SK-N-MC (cell line): ENCODE measurements at places on chromosomes 3 and 15.
A peak's percentile ranks its signal among the peaks of the same experiment; 100 is the strongest.

DNA sequence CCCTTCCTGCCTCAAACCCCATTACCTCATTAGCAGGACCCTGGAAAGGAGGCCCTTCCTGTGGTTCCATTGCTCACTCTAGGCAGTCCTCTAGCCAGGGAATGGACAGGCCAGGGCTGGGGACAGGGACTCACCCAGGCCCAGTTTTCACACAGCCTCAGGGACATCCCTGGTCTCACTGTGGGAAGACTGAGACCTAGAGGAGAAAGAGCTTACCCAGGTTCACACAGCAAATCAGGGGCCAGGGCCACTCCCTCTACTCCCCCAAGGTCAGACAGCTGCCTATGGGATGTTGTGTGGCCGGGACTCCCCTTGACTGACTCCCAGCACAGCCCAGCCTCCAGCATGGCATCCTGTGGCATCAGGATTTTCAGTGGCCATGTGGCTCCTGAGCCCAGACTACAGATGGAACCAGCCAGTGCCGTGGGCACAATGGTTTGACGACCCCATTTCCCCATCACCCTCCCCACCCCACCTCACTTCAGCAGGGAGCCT is 49.3 kb downstream of the ADAMTS7 start:
- no peak for DNase-seq

DNA sequence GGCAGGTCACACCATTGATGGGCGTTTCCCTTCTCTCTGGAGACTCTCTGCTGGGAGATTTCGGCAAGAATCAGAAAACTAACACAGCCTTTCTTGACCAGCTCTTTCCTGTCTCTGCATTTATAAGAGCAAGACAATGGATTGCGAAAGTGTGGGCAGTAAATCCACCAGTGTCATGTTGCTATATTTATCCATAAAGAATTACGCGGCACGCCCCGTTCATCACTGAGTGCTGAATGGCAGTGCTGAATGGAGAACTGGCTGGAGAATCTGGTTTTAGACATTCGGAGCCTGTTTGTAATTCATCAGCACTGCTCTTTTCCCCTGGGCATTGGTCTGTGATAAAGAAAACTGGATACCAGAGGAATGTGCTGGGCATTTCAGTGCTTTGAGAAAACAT is 2.0 kb upstream of the CEMIP start:
- DNase-seq = no peak

- no peak for DNase-seq
Observed at GRCh38 chr3:64732576-64732975, 44.8 kb upstream of the ADAMTS9 start.

DNA sequence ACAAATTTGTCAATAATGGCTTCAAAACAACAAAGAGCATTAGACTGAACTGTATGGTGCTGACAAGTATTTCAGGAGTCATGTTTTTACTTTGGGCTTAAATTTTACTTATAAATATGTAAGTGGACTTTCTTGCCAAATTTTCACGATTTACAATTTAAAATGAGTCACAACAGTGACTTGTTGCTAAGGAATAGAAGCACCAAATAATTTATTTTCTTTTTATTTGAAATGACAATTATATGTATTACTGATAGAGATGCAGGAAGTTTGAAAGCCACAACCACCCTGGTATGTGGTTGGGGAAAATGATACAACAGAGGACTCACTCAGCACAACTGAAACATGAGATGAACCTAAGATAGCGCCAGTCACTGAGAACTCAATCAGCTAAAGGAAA is 90.3 kb downstream of the FMN1 start:
- DNase-seq = no peak

DNA sequence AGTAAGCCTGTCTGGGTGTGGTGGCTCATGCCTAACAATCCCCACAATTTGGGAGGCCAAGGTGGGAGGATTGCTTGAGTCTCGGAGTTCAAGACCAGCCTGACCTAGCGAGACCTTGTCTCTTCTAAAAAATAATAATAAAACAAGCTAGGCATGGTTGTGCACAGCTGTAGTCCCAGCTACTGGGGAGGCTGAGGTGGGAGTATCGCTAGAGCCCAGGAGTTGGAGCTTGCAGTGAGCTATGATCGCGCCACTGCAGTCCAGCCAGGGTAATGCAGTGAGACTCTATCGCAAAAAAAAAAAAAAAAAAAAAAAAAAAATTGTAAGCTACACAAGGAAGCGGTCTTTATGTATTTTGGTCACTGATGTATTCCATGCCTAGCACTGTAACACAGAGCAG is 242.4 kb upstream of the WNT5A start:
- no peak for DNase-seq

DNA sequence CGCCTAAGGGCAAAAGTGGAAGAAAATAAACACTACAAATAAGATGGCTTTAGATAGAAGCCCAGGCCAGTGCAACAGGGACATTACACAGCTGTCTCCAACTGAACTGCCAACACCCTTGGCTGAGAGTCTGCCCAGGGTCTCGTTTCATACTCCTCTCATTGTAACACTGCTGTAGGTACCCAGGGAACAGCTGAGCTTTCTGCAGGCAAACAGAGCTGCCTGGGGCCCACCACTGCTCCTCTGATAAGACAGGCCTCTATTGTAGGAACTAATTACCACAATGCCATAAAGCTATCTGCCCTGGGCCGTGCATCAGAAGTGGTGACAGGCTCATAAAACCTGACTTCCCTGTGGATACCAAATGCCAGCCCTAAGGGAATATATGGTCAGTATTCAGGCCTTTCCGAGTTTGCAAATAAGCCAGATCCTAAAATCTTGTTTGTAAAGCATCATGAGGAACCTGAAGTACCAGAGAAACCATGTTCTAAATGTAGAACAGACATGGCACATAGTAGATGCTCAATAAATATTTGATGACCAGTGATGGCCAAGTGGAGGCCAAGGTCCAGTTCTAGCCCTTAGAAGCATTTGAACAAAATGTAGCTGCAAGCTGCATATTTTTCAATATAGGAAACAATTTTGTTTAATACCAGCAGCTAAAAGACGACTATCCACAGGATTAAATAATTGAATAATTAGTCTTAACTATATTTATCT is 84.3 kb upstream of the NEO1 start:
- DNase-seq = no peak

DNA sequence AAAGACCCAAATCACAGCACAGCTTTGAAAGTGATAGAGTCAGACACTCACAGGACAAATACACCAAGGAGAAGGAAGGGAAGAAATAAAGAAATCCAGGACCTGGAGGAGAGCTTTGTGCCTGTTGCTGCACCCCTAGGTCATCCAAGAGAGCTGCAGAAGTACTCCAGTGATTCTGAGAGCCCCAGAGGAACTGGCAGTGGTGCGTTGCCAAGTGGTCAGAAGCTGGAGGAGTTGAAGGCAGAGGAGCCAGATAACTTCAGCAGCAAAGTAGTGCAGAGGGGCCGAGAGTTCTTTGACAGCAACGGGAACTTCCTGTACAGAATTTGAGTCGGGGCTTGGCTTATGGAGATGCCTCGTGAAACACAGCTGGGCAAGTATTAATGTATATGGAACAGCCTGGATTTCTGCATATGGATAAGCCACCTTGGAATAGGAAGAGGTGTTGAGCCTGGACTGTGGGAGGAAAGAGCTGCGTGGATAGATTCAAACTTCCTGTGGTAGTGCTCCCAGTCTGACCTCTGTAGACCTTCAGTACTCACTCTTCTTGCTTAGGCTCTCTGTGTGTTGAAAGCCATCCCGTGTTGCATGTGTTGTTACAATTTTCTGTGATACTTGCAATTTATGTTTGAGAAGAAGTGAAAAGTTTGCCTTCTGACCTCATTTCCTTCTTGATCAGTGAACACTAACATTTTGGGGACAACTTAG is 6.1 kb downstream of the NGRN start:
- DNase-seq = no peak

GRCh38 chr3:10474275-10474646 is 31.1 kb downstream of the ATP2B2 start:
- no peak for DNase-seq

- no peak for DNase-seq
Observed at GRCh38 chr3:106115557-106115956, 246.7 kb upstream of the CBLB start.

GRCh38 chr3:181484026-181484425 is 227.7 kb upstream of the SOX2 start:
- DNase-seq = no peak

- DNase-seq = no peak
Observed at GRCh38 chr3:48018841-48019240, 2.6 kb upstream of the MAP4 start.

DNA sequence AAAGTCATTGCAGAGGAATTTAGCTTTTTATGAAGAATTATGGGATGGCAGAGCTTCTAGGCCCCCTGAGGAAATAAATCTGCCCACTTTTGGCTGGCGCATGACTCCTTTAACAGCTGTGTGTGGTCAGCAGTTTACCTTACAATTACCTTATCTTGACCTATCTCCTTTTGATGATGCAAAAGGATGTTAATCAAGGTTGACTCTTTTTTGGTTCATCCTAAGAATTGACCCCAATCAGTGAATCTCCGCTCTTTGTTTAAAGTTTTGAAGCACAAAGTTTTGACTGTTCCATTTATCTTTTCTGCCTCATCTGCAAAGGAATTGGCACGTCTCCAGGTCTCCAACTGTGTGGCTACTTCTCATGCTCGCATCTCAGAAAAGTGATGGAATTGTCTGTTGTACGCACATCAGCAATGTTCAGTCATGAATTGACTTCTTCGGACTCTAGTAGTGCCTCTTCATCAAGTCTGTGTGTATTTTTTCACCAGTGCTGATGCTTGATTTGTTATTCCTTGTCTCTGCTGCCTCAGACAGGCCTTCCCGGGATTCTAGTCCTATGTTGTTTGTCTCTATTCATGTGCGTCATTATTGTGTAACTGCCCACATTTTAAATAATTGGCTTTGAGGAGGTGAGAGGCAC is 196.2 kb upstream of the CFAP20DC start:
- DNase-seq = no peak

GRCh38 chr3:101806491-101806890 is 27.5 kb downstream of the NXPE3 start:
- DNase-seq = no peak

- no peak for DNase-seq
Observed at GRCh38 chr3:144437989-144438388, 466.4 kb downstream of the DIPK2A start.

GRCh38 chr3:63386568-63386967 is 108.5 kb downstream of the SYNPR start:
- no peak for DNase-seq

GRCh38 chr3:183513046-183513706 is 42.3 kb downstream of the KLHL6 start:
- DNase-seq = no peak

DNA sequence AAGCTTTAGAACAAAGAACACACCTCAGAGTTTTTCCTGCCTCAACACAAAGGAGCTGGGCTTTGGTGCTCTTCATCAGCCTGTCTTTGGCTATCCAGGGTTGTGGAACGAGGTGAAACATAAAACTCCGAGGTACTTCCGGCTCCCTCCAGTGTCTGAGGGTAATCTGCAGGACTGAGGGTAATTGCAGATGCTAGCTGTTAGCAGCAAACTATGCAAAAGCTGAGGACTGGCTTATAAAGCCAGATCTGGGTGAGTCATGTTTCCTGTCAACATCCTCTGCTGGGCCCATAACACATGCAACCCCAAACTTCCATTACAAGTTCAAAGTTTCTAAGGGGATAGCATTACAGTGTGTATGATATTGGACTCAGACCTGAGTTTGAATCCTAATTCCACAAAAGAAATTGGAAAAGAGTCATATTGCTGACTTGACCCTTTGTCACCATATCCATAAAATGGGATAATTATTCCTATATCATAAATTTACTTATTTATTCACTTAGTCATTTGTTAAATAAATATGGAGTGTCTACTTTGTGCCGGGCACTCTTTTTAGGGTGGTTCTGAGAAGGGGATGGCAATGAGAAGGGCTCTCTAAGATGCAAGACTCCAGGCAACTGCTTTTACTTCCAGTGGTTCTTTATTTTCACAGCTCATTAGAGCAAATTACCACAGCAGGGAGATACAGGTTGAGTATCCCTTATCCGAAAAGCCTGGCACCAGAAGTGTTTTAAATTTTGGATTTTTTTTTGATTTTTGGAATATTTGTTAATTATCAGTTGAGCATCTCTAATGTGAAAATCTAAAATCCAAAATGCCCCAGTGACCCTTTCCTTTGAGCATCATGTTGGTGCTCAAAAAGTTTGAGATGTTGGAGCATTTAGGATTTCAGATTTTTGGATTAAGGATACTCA is 9.5 kb upstream of the TRIM69 start:
- DNase-seq = peak; percentile 47

- DNase-seq = no peak
Observed at GRCh38 chr3:169094204-169094603, 569.3 kb downstream of the MECOM start.

GRCh38 chr15:35738370-35738769 is 192.4 kb upstream of the DPH6 start:
- DNase-seq = no peak

DNA sequence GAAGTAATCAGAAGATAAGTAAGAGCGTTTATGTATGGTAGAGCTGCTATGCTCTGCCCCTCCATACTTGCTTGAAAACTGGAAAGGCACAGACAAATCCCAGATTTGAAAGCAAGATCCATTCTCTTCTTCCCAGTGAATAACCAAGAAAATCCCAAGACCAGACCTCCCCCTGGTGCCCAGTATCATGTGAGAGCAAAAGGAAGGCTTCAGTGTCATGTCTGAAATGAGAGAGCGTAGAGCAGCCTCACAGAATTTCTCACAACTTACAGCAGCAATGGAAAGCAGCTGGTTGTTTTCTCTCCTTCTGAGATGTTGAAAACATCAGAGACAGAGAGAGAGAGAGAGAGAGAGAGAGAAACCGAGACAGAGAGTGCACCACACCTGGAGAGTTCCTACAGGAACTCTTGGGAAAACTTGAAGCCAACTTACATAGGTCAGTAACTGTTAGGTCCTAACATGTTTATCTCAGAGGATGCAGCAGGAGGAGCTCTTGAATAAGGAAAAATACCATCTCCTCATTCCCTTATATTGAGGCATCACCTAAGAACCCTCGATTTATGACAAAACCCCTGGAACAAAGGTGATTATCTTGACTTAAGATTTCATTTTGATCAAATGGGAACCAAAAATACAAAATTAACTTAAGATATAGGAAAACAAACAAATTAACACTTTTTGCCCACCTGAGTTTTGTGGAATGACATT is 273.3 kb downstream of the NSUN3 start:
- peak; percentile 1 for DNase-seq

DNA sequence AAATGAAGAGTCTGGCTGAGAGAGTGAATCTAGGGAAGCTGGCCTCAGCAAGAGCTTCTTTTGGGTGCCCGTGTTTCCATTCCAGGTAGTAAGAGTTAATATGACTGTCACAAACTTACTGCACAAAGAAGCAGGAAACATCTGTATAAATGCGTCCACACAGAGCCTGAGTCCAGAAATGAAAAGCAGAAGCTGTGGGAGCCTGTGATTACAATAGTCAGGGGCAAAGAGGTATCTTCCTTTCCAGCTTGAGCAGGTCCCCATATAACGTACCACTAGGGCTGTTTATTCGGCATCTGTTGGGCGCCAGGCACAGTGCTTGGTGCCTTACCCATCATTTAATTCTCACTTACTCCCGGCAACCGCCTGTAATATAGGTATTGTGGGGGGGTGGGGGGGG is 40.5 kb upstream of the B3GNT5 start:
- DNase-seq = no peak

GRCh38 chr15:68633231-68634121 is 54.7 kb downstream of the CORO2B start:
- no peak for DNase-seq

GRCh38 chr15:77775837-77776236 is 143.1 kb upstream of the LINGO1 start:
- no peak for DNase-seq
